Omental fat pad (tissue), 4 donors: ENCODE measurements at places on chromosomes 4 and X.

DNA sequence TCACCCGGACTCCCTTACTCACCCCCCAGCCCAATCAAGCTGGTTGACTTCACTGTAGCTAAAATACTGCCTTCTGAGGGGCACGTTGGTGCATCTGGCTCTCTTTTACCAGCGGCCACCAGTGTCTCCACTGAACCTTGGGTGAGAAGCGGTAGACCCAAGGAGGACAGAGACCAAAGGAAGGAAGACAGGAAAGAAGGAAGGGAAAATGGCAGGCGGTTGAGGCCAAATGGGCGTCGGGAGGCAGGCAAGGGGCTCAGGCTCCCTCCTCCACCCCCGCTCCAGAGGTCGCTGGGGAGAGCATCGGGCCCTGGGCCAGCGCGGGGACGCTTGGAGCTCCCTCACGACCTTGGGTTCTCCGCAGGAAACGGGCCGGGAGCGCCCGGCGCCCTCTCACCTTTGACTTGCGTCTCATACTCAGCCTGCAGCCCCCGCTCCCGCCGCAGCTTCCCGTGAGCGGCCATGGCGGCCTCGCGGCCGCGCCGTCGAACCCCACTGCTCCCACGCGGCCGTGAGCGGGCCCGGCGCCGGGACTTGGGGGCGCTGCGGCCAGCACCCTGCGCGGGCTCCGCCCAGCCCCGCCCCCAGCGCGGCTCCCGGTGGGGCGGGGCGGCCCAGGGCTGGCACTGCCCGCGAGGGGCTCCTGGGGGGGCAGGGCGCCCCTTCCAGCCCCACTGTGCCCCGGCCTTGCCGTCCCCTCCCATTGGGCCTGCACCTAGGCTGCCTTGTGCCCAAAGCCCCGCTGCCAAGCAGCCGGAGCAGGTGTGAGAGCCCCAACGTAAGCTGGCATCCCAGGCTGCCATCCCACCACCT lies at the start of gene ARHGAP4:
TSS of gene ARHGAP4 (minus strand) at position 526 of the 813 bp plus-strand sequence. CDS start at position 464, 62 bp downstream.
- DNase-seq, result no peak

- no peak for DNase-seq
These were observed 510.2 kb upstream of the LCORL start for GRCh38 chr4:18531731-18532130.

DNA sequence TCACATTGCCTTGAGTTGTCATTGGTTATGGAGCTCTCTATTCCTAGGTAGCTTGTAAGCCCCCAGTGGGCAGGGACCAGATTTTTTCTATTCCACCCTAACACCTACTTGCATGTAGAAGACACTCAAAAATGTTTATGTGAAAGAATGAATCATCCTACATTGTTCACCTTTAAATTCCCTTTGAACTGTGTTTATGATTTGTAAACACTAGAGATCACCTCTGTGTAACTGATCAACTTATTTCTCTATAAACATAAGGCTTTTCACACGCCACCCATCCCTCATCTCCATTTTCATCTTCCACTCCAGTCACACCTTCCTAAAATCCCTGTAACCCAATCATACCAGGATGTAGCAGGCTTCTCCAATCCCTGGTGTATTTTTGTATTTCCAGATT lies 142.6 kb upstream of the LEF1 start:
- no peak for DNase-seq

- no peak for DNase-seq
These were observed 33.3 kb upstream of the RBBP7 start for GRCh38 chrX:16903274-16904022.

DNA sequence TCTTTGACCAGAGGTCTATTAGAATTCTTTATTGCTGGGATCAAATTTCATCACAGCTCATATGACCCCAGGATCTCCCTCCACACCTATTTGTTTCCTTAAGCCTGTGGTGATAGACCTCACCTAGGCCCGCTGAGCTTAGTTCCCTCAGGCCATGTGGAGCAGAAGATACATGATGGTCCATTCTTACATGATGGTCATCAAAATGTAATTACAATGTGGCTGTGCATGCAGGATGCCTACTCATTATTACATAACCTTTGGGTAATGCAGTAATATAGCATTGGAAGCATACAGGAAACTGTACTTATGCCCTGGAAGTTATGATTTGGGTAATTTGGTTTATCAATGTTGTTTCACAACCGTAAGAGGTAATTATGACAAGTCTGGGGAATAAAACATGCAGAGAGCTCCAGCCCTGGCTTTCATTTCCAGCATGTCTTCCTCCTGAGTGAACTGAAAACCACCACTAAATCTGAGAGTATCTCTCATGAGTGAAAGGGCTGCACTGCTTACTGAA lies 67.0 kb upstream of the AGA start:
- DNase-seq, result no peak

- DNase-seq, result no peak
These were observed 7.3 kb downstream of the FAM241A start for GRCh38 chr4:112152521-112152920.

GRCh38 chr4:81914623-81915022 lies 442.9 kb upstream of the RASGEF1B start:
- DNase-seq, result no peak

GRCh38 chrX:54049801-54050200 lies 5.5 kb upstream of the PHF8 start:
- DNase-seq, result no peak

- no peak for DNase-seq
These were observed 200.2 kb downstream of the HS3ST1 start for GRCh38 chr4:11228530-11228929.

DNA sequence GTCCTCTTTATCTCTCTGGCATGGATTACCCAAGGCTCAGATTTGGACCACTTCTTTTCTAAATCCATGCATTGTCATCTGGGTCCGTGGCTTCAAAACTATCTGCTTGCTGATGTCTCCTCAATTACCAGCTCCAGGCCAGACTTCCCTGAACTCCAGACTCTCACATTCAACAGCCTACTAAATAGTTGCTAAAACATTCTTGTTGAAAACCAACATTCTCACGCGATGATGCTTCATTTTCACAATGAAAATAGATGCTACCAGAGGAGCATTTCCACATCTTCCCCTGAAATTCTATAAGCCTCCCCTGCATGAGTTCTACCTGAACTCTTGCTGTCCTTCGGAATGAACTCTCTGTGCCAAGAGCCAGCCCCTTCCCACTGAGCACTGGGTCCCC lies 5.2 kb upstream of the TLR6 start:
- DNase-seq, result no peak

DNA sequence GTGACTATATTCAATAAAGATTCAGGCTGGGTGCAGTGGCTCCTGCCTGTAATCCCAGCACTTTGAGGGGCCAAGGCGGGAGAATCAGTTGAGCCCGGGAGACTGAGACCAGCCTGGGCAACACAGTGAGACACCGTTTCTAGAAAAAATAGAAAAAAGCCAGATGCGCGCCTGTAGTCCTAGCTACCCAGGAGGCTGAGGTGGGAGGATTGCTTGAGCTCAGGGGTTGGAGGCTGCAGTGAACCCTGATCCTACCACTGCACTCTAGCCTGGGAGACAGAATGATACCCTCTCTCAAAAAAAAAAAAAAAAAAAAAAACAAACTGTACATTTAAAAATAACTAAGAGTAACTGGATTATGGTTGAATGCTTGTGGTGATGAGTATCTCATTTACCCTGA lies 1.1 kb downstream of the NUDT6 start:
- DNase-seq, result no peak

GRCh38 chr4:146158036-146158745 lies 17.3 kb upstream of the LSM6 start:
- no peak for DNase-seq

DNA sequence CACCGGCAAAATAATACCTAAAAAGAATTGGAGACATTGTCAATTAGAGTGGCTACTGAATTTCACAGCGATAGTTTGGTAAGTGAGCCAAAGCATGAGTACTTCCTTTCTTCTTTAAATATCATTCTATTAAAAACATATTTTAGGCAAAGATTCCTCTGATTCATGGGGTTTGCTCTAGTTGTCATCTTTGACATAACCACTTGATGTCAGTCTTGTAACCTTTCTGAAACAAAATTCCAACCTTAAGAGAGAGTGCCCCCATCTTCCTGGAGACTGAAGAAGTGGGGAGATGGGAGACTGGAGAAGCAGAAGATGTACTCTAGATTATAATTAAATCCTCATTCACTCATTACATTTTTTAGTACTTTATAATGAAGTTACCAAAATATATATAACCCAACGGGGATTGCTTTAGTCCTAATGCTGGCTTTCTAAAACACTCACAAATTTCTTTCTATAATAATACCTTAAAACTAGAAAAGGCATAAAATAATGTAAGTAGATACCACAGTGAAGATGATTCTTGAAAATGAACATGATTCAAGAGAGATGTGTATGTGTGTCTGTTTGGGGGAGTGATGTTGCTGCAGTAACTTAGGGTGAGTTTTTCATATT lies 96.4 kb downstream of the EMCN start:
- DNase-seq, result no peak

- DNase-seq, result no peak
These were observed 245.9 kb downstream of the HS3ST1 start for GRCh38 chr4:11182586-11183355.

GRCh38 chr4:24743206-24743605 lies 52.2 kb upstream of the SOD3 start:
- no peak for DNase-seq

- no peak for DNase-seq
These were observed 233.5 kb upstream of the PSAPL1 start for GRCh38 chr4:7668271-7668670.

DNA sequence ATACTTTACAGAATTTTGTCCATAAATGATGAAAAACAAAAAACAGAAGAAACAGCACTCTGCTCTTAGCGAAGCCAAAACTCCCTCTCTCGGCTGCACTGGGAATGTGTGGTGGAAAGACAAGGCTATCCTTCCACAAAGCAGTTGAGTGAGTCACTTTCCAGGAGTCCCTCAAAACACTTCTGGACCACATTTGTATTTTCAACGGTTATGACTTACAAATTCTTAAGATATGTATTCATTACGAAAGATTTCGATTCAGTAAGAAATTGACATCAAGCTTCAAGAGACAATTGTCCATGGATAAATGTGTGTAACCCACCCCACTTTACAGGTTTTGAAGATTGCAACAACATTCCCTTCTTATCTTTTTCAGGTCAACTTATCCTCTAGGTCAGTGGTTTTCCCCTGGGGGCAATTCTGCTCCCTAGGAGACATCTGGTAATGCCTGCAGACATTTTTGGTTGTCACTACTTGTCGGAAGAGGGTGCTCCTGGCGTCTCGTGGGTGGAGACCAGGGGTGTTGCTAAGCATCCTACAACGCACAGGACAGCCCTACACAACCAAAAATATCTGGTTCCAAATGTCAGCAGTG lies 66.7 kb upstream of the MTNR1A start:
- no peak for DNase-seq

DNA sequence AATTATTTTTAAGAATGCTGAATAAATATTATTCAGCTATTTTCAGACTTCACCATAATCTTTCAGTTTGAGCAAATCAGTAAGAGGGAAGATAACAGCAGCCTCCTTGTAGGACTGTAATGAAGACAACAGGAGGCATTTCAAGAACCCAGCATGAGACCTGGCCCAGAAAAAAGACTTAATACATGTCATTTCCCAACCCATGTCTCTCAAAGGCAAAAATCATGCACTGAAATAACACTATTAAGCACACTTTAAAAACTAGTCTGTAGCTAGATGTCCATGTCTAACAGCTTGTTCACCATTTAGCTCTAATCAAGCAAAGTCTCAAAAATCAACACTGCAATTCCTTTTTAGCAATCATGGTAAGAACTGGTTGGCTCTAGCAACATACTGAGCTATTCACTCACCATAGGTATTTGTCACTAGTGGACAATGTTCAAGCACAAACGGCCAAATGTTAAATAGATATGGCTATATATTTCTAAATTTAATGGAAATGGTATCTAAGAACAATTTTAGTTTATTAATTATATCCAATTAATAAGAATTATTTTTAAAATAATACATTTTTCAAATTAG lies 109.9 kb downstream of the WDFY3 start:
- DNase-seq, result no peak

GRCh38 chr4:123972031-123972430 lies 575.4 kb downstream of the SPRY1 start:
- no peak for DNase-seq

GRCh38 chr4:62797221-62797620 lies 1597.1 kb downstream of the ADGRL3 start:
- DNase-seq, result no peak

- DNase-seq, result no peak
These were observed 86.4 kb downstream of the LDB2 start for GRCh38 chr4:16812041-16812440.

GRCh38 chr4:142824368-142824767 lies 21.7 kb downstream of the INPP4B start:
- DNase-seq, result no peak

DNA sequence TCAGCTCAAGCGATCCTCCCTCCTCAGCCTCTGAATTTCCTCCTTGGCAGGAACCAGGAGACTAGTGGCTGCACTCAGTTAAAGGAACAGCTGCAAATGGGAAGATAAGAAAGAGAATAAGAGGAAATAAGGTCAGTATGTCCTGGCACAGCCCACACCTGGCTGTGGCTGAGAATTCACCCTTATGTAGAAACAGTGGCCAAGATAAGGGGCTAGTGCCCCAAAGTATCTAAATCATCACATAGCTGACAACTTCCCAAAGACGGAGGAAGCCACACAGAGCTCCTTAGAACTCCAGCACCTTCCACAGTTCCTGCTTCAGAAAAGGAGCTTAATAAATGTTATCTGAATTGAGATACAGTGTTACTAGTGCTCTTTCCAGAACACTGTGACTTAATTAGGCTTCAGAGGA lies 2.3 kb upstream of the CHIC2 start:
- no peak for DNase-seq

DNA sequence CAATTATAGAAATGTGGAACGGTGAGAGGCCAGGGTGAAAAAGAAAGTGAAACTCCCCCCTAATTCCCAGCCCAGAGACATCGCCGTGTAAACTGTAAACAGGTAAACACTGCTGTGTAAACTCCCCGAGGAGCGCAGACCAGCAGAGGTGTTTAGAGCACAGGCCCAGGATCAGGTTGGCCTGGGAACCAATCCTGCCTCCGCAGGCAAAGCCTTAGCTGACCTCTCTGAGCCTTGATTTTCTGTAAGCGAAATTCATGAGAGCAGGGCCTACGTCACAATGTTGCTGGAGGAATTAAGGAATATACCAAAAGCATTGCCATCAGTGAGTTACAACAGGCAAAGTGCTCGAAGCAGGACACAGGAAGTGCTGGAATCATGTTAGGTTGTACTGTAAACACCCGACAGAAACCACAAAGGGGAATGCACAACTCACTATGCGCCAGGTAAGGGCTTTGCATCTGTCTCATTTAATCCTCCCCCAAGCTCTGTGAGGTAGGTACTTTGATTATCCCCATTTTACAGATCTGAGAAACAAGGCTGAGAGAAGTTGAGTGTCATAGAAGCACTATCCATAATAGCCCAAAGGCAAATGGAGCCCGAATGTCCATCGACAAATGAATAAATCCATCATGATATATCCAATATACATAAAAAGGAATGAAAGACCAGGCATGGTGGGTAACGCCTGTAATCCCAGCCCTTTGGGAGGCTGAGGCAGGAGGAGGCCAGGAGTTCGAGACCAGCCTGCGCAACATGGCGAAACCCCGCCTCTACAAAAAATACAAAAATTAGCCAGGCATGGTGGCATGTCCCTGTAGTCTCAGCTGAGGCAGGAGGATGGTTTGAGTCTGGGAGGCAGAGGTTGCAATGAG lies 30.7 kb upstream of the KIAA0232 start:
- no peak for DNase-seq

GRCh38 chrX:75547783-75548182 lies 24.9 kb upstream of the ZDHHC15 start:
- peak; percentile 42 for DNase-seq
